Stimulated activated CD8-positive, alpha-beta memory T cell treated with anti-CD3 and anti-CD28 coated beads, Interleukin-4, amount 100 ng/mL, for 1 hour (primary cell): ENCODE measurements at places on chromosomes 6 and 20.

GRCh38 chr20:33589059-33589458, 73.1 kb upstream of the C20orf144 start:
- no peak for DNase-seq

DNA sequence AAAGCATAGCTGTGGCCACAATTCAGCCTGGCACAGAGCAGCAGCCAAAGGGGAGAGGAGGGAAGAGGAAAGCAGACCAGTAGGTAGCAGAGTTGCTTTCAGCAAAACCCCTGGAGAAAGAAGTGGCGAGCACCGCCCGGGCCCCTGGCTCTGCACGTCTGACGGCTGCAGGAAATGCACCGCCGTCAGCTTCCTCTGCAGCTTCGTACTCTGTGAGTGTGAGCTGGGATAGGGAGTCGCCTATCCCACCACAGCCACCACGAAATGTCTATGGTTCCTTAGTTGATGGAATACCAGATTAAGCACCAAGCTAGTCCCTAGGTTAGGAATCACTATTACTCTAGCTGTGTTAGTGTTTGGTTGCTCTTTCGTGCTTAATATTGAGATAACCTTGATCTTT, 79.9 kb upstream of the NAA20 start:
- DNase-seq, result no peak

DNA sequence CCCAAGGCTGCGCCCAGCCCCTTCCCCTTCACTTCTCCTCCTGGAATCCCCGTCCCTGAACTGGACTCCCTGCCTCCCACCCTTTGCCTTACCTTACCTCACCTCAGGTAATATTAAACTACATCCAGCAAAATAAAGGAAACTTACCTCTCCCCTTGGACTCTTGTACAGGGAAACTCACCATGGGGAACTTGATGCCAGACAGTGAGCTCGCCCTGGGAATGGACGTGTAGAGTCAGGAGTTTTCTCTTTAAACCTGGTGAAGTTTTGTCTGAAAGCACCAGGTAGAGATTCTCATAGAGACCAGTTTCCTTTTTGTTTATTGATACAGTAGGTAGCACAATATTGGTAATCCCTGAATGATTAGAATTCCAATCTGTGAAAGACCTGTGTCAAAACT, 544 bp upstream of the HLA-C start:
- DNase-seq, result no peak

DNA sequence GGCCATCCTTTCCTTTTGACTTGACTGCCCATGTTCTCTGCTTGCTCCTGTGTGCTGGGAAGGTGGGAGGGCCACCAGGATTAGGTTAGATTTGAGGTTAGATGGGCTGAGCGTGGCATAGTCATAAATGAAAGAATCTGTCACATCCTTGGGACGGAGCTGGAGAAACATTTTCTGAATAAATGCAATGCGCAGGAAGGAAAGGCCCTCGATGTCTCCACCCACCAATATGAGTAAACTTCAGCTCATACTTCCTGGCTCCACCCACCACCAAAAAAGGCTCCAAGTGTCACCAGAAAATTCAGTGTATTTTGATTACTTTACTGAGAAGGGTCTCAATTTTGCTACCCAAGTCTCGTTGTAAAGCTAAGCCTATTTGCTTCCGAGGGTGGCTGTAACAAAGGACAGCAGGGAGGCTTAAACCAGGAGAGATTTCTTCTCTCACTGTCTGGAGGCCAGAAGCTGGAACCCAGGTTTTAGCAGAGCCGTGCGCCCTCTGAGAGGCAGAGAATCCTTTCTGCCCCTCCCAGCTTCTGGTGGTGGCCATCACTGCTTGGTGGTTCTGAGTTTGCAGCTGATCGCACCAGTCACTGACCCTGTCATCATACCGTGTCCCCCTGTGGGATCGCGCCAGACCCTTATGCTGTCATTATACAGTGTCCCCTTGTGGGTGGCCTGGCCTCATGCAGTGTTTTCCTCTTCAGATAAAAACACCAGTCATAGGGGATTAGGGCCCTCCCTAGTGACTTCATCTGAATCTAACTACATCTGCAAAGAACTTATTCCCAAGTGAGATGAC, 137.8 kb downstream of the TTLL2 start:
- no peak for DNase-seq

DNA sequence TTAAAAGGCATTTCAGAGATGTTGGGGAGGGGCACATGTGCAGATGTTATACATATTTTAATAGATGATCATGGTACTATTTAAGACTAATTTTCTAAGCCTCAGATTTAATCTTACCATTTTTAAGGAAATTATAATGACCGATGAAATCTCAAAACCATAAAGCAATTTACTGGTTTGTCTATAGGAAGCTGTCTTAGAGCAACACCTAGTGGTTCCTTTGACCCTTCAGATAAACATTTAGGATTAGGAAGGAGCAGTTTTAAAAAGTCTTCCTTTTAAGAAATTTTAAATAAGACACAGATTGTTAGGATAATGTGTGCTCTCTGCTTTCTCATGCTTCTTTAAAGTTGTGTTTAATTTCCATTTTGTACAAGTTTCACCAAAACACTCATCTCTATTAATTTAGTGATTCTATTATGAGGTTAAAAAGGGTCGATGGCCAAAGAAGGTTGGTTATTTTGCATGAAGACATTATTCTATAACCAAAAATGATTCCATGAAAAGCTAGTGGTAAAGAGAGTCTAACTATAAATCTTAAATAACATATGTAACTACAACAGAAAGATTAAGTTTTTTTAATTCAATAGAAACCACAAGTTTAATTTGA, 376.4 kb downstream of the HACE1 start:
- DNase-seq, result no peak

DNA sequence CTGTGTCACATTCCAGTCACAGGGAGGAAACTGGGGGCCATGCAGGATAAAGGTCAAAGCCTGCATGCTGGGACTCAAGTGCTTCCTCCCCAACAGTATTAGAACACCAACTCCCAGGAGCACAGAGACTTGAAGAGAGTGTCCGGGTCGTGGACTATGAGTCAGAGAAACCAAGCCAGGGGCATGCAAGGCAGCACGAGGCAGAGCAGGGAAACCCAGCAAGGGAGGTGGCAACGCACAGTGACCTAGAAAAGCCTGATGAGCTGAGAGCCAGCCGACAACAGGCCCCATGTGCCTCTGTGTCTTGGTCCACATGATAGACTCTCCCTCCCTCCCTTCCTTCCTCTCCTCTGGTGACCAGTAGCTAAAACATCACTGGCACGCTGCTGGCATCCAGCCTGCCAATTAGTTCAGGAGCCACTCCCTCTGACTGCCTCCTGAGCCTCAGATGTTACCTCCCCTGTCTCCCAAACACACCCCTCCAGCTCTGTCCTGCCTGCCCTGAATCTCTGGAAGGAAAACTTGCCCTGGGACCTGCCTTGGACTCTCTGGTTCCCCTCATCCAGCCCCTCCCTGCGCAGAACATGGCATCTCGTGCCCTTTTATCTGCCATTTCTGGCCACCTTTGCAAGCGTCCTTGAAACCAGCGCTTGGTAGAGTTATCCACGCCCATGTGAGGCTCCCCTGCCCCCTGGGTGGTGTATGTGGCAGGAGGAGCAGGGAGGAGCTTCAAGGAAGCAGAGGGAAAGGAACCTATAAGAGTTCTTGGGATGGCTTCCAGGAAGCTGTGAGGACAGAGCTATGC, 16.2 kb upstream of the RNF39 start:
- DNase-seq, result no peak

- no peak for DNase-seq
Measured at GRCh38 chr20:9179867-9180266, 111.0 kb downstream of the PLCB4 start.

DNA sequence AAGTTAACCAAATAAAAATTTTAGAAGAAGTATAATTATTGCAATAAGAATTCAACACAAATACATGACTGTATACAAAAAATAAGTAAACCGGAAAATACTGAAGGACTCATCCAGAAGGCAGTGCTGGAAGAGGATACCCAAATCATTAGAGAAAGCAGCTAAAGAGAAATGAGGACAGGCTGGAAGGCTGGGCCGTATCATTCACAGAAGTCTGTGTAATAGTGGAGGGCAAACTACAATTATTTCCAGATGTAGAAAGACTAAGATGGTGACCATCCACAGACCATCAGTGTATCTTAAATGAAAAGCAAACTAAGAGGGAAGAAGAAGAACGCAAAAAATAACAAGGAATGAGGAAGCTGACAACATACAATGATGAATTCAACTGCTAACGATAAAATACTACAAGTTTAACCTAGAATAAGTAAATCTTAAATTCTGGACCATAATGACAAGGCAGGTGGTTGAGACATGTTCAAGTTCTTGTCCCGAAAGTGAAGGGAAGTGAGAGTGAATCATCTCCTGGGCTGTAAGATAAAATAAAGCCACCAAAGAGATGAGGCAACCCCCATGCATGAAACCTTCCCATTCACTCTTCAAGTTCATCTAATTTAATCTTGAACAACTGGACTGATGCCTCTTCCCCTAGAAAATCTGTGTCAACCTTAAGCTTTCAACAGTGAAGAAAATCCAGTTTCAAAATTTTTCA, 71.5 kb downstream of the SLC23A2 start:
- no peak for DNase-seq

- no peak for DNase-seq
Measured at GRCh38 chr20:56934888-56935287, 305.8 kb downstream of the TFAP2C start.

DNA sequence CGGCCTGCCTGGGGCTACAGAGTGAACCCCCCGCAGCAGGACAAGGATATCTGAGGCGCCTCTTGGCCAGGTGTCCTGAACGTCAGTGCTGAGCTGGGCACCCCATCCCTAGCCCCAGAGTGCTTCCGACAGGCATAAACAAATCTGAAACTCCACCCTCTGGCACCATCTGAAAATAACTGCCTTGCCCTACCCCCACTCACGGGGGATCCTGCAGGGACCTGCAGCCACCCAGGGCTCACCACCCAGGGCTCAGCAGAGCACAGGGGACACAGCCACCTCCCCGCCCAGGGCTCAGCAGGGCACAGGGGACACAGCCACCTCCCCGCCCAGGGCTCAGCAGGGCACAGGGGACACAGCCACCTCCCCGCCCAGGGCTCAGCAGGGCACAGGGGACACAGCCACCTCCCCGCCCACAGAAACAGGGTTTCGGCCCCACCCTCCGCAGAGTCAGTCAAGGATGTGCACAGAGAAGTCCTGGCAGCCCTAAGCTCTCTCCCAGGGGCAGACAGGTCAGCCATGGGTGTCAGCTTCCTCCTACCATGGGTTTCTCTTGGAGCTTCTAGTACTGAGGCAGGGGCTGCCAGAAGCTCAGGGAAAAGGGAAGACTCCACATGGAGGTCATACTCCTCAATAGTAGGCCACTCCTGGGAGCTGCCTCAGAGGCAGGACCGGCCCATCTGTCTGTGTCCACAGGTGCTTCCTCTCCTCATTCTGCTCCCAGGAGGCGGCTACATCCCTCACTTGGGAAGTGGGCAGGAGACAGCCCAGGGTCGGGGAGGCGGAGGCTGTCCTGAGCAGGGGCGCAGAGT, 4.6 kb downstream of the UCKL1 start:
- no peak for DNase-seq

DNA sequence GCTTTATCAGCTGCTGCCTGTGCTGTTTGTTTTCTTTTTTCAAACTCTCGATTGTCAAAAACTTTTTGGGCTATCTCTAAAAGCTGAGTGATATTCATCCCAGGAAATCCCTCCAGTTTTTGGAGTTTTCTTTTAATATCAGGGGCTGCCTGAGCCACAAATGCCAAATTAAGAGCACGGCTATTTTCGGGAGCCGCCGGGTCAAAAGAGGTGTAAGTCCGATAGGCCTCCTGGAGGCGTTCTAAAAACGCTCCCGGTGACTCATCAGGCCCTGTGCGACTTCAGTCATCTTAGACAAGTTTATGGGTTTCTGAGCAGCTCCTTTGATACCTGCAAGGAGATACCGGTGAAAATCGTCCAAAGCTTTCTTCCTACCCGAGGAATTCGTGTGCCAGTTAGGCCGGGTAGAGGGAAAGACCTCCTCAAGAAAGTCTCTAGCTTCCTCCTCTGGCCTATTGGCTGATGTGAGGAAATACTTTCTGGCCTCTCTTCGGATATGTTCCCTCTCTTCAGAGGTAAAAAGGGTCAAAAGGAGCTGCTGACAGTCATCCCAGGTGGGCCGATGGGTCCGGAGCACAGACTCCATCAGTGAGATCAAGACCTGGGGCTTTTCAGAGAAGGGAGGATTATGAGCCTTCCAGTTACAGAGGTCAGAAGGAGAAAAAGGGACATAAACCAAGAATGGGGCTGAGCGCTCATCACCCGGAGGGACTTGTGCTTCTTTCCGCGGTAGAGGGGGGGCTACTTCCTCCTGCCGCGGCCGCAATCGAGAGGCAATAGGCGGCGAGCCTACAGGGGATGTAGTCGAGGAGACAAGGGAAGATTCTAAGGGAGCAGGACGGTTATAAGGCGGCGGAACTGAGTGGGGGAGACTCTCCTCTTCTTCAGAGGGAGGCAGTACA, 151.1 kb downstream of the TRIM27 start:
- no peak for DNase-seq

DNA sequence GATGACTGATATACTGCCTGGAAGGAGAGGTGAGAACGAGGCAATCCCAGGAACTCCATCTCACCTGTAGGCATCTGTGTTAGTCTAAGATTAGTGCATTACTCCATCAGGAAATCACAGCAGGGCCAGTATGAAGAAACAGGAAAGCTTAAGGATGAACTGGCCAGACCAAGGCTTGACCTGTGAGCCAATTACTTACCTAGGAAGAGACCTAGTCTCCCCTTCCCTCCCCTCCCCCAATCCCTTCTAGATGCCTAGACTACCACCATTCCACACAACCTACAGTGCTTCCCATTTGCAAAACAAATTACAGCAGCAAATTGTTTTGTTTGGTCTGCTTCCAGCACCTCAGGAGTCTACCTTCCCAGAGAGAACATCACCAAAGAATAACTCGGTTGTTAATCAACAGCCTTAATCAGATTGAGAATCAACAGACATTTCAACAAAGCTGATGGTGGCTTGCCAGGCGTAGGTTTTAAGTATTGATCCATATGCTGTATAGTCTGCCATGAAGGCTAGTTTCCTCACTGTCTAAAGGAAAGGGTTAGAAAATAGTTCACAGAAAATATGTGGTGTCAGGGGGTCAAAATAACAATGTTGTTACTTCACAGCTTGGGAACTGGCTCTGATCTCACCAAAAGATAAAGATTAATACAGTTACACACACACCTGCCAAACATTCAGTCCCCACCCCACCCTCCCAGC, 10.1 kb downstream of the PKHD1 start:
- DNase-seq, result no peak

DNA sequence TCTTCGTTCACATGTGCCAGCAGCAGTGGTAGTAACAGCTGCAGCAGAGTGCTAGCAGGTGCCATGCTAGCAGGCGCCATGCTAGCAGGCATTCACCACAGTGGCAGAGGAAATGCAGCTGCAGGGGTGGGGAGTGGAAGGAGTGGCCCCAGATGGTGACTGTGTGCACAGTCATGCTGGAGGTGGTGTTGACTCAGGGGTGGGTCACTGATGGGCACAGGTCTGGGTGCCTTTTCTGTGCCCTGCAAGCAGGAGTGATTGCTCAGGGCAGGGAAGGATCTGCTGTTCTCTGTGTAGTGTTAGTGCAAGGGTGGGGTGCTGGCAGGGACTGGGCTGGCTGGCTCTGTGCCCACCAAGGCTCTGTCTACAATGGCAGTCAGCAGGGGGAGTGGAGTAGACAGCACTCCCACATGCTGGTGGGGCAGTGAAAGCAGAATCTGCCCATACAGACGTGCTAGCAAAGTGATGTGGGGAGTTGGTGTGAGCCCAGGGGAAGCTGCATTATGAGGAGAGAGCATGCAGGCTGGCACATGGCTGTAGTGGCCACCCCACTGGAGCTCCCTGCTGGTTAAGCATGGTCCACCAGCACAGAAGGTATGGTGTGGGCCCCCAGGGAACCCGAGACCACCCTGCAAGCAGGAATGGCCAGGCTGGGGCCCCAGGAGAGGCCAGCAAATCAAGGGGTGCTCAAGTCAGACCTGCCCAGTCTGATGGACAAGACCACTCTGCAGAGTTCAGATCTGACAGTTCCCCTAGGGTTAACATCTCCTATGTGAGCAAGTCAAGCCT, 11.4 kb upstream of the TSPYL4 start:
- no peak for DNase-seq
